ENCODE measurements at places on chromosomes 7 and 10.

- no peak for DNase-seq
These were observed 21.1 kb downstream of the FRMD4A start for GRCh38 chr10:14309593-14309992.

GRCh38 chr10:90175161-90175681, 473.8 kb downstream of the KIF20B start:
- DNase-seq = no peak

DNA sequence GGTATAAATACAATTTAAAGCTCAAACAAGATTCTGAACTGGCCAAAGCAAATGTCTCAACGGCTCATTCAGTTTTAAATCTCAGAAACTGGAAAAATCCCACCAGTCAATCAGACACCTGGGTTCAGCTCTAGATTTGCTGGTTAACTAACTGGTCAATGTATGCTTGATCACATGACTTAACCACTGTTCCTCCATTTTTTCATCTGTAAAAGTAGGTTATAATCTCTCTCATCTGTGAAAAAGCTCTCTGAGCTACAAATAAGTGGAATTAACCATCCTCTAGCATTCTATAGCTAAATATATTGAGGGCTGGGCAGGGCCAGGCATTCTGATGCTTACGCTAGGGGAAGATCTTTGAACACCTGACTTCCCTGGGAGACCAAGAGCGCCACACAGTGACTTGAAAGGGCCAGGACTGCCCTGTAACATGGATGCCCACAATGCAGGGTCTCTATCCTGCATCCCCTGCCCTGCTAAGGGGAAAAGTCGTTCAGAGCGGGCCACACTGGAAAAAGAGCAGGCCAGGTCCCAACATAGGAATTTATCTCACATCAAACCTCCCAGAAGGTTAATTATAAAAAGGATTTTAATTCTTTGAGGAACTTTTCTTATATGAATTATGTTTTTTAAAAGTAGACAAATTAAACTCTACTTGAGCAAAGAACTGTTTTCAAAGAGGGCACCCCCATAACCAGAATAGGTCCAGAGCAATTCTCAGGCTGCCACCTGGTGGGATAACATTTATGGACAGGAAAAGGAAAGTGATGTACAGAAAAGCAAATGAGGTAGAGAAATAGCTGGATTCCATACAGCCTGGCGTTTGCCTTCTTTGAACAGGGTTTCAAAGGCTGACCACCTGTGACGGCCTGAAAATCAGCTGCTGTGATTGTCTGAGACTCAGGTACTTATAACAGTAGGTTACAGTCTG, 1.8 kb downstream of the RP9 start:
- DNase-seq = peak; percentile 72

GRCh38 chr10:1422275-1422674, 315.1 kb downstream of the ADARB2 start:
- DNase-seq = no peak

GRCh38 chr7:125089171-125089570, 159.5 kb upstream of the POT1 start:
- DNase-seq = no peak

DNA sequence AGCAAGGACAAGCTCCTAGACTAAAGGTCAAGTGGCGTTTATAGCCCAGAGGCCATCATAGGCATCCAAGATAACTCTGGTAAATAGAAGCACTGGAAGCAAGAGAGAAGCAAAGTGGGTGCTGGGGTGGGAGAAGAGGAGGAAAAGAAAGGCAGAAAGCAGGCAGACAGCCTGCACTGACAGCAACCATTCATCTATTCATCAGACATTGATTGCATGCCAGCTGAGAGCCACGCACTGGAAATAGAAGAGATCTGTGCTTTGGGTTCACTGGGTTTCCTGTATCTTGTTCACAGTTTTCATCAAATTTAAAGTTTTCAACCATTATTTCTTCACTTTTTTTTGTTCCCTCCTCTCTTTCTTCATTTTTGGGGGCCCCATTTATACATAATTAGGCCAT, 4.7 kb upstream of the SLIT1 start:
- DNase-seq = no peak

- DNase-seq = no peak
These were observed 75.2 kb downstream of the DIP2C start for GRCh38 chr10:614139-614711.
